ENCODE measurements at places on chromosomes 12 and 14.

DNA sequence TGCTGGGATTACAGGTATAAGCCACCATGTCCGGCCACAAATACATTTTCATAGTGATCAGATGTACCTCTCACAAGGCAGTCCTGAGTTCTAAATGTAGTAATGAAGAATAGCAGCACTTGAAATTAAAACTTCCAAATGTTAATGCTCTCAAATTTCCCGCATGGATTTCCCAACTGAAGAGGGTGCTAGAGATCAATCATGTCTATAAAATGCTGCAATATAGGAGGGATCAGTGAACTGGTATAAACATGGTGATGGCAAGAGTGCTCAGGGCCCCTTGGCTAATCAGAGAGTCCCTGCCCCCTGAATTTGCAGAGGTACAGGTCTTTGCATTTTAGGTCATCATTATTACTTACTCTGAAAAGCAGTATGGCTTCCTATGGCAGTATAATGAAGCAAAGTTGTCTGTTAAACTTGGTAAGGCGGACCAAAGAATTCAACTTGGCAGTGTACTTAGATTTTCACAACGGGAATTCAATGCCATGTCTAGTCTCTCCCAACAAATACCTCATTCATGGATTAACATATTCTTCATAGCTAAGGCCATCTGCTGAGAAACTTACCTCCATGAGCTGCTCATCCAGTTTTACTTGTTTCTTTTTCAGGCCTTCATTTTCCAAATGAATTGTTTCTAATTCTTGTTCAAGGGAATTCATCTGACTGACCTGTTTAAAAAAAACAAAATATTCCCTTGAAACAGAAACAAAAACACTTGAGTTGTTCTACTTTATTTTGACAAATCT is 67.0 kb upstream of the SAV1 start:
- DNase-seq, result no peak

DNA sequence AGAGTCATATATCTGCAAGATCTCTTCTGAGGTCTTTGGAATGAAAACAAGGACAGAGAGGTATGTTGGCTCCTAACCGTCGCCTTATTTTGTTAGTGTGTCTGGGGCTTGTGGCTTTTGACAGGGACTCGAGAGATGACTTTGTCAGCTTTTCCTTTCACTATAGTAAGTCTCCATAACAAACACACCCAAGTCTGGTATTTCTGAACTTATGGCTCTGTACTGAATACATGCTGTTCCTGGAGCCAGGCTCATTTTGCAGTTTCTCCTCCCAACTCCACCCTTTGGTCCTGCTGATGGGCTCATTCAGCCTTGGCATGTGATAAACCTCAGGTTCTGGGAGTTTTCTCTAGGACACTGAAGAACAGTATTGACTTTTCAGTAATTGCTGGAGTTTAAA is 27.7 kb upstream of the TMED10 start:
- no peak for DNase-seq

GRCh38 chr12:20262119-20262518 is 106.2 kb upstream of the PDE3A start:
- DNase-seq, result no peak

- DNase-seq, result no peak
These were observed 17.9 kb downstream of the PLD4 start for GRCh38 chr14:104942586-104942985.

GRCh38 chr14:40386433-40386832 is 954.2 kb upstream of the FBXO33 start:
- DNase-seq, result no peak

DNA sequence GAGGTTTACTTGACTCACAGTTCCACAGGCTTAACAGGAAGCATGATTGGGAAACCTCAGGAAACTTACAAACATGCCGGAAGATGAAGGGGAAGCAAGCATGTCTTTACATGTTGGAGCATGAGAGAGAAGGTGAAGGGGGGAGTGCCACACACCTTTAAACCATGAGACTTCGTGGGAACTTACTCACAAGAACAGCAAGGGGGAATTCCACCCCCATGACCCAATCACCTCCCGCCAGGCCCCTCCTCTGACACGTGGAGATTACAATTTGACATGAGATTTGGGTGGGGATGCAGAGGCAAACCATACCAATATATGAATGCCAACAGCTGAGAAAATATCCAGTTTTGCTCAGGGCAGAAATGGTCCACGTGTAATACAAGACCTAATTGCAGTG is 518.6 kb downstream of the VRK1 start:
- no peak for DNase-seq

GRCh38 chr12:62284749-62285148 is 24.5 kb downstream of the USP15 start:
- no peak for DNase-seq

- DNase-seq, result no peak
These were observed 89.8 kb downstream of the ZFP36L1 start for GRCh38 chr14:68703093-68703492.

- DNase-seq, result no peak
These were observed 51.8 kb downstream of the FOXN3 start for GRCh38 chr14:89365061-89365801.

GRCh38 chr12:5631497-5631896 is 199.6 kb downstream of the NTF3 start:
- DNase-seq, result no peak

DNA sequence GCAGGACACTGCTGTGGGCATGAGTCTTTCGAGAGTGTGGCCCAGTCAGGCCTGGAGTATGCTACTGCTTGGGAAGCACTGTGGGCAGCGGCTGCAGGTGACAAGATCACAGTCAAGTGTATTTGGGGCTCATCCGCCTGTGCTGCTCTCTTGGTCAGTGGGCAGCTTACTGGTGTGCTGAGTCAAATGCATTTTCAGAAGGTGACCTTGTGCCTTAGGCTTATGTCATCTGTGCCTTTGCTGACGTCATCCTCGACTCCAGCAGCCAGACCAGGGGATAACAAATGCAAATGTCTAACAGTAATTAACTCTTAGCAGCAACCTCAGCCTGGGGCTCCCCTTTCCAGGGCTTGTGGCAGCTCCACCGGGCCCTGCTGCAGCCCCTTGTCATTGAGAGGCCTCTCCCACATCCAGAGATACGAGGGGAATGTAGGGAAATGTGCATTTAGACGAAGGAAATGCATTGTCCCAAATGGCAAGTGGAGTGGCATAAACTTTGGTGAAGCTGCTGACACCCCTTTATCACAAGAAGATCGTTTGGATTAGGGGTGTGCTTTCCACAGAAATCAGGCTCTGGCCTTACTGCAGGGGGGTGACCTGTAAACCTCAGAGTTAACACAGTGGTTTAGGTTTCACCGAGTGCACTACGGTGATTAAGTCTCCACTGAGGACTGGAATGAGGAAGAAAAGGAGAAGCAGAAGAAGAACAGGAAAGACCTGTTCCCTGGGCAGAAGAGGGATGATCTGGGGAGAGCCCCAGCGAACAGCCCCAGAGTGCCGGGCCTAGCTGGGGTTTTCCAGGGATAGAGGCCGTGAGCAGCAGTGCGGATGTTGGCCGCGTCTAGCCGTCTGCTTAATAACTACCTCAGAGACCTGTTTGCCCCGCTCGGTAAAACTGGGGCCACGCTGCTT is 39.7 kb downstream of the PSMA6 start:
- DNase-seq, result no peak

- no peak for DNase-seq
These were observed 54.8 kb downstream of the PPHLN1 start for GRCh38 chr12:42380733-42381132.

DNA sequence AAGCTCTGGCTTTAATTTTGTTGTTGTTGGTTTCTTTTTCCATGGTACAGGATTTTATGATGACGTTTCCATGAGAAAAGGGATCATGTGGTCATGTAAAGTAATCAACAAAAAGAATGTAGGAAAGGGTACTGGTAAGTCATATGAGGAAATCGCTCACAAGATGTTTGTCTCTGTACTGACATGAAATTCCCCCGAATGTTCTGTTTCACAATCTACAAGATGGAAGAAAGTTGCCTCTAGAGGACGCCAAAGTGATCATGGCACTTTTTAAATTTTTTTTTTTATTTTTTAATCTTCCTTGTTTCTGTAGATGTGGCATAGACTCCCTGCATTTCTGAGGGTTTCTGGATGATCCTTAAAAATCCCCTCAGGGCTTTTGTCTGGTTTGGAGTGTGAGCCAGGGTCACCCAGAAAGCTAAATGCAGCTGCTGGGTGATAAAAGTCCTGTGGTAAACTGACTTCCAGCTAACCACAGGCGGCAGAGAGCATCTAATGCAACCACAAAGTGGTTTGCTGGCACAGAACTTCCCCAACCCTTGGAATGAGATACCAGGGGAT is 393.5 kb downstream of the CCDC91 start:
- no peak for DNase-seq

DNA sequence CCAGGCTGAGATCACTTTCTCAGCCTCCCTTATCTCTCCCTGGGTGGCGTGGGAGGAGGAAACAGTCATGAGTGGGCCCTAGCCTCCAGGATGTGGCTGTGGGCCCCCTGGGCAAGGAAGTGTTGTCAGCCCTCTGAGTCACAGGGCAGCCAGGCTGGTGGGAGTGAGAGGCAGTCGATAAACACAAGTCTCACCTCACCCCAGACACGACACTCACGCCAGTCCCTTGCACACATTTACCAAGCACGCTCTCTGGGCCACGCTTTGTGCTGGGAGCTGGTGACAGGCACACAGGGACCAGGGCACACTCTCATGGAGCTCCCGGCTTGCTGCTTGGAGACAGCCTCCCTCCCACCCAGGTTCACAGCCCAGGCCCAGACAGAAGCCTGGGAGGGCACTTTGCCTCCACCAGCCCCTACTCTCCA is 1.9 kb upstream of the KRT79 start:
- no peak for DNase-seq

DNA sequence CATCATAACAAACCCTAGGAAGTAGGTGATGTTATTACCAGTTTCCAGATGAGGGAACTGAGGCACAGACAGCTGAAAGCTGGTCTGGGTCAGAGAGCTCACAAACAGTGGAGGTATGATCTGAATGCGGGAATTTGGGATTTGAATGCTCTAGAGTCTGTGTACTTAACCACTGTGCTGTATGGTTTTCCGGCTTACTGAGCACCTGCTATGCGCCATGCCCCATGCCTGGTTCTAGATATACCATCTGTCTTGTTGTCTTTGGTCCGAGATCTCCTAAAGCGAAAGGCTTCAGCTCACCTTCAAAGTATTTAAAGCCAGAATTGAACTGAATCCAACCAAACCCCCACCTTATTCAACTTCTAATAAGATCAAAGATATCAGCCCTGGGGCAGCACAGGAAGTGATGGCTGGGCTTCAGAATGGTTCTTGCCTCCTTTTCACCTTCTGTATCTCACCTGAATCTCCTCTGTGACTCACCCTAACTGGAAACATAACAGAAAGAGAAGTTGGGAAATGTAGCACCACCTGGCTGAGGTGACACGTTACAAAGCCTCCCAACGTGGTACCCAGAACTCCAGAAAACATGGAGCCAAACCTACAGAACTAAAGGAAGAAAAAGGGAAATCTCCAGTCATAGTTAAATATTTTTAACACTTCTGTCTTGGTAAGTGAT is 54.3 kb downstream of the PRMT8 start:
- no peak for DNase-seq

DNA sequence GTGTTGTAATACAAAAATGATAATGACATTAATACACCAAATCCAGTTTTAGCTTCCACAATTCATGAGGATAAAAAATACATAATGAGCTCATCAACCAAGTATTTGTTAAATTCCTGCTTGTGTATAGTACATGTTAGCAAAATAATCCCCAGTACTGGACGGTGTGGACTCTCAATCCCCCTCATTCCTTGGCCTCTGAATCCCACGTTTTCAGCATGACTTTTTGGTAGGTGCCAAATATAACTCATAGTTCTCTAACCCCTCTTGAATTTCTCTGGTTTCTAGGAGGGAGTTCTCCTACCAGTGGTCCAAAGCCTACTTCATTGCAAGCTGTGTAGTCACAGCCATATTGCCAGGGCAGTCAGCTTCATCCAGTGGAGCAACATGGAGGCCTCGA is 41.4 kb upstream of the EPS8 start:
- peak; percentile 44 for DNase-seq

- DNase-seq, result no peak
These were observed 429 bp upstream of the PLEKHA5 start for GRCh38 chr12:19129122-19129485.

DNA sequence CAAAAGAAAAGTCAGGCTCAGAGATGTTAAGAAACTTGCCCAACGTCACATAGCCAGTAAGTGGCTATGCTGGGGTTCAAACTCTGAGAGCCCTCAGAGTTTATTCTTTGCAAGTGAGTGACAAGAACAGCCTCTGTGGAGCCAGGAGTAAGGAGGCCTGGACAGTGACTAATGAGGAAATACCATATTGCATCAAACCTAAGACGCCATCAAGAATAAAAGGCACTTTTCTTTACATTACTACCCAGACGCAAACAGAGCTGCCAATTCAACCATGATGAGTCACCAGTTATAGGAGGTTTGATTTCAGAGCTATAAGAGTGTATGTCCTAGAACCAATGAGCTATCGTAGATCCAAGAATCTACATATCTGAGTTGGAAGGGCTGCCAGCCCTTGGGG is 9.4 kb downstream of the TNFRSF1A start:
- DNase-seq, result peak; percentile 83

GRCh38 chr12:29691161-29691854 is 92.4 kb downstream of the TMTC1 start:
- no peak for DNase-seq

- DNase-seq, result no peak
These were observed 30.3 kb upstream of the CLIP1 start for GRCh38 chr12:122452701-122453285.

- no peak for DNase-seq
These were observed 73.3 kb downstream of the ASCL4 start for GRCh38 chr12:107847830-107848229.

- no peak for DNase-seq
These were observed 682 bp downstream of the ERBB3 start for GRCh38 chr12:56080556-56081138.

GRCh38 chr14:73248108-73248868 is 11.0 kb downstream of the PAPLN start:
- no peak for DNase-seq

GRCh38 chr14:101719045-101719645 is 42.4 kb upstream of the PPP2R5C start:
- no peak for DNase-seq

- no peak for DNase-seq
These were observed 21.2 kb downstream of the C14orf132 start for GRCh38 chr14:96060186-96060933.

DNA sequence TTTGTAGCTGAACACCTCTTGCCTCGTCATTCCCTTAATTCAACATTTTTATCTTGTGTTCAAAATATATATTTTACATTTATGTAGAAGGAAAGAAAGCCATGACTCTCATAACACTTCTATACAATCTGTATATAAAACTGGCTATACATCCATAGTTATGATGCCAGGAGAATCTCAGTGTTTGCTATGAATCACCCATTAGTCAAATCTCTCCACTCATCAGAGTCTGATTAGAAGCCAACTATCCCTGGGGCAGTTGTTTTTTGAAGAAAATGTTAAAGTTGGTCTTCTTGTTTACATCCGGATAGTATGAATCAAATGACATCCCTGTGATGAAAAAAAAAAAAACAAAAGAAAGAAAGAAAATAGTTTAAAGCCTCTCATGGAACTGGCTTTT is 503.9 kb downstream of the NELL2 start:
- DNase-seq, result no peak

DNA sequence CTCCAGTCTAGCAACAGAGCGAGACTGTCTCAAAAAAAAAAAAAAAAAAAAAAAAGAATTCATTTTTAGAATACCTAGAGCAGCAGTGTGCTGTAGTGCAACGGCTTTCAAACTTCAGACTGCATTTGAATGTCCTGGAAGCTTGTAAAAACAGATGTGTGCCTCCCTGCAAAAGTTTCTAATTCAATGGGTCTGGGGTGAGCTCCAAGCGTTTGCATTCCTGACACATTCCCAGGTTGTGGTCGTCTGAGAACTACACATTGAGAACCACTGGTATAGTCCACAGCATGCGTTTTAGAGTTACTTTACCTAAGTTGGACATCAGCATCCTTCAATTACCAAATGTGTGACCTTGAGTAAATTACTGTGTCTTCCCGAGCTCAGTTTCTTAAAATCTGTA is 816.8 kb downstream of the NRXN3 start:
- no peak for DNase-seq

Data from fibroblast of skin of left quadriceps (primary cell).